ENCODE measurements at places on chromosomes 11 and 22.

DNA sequence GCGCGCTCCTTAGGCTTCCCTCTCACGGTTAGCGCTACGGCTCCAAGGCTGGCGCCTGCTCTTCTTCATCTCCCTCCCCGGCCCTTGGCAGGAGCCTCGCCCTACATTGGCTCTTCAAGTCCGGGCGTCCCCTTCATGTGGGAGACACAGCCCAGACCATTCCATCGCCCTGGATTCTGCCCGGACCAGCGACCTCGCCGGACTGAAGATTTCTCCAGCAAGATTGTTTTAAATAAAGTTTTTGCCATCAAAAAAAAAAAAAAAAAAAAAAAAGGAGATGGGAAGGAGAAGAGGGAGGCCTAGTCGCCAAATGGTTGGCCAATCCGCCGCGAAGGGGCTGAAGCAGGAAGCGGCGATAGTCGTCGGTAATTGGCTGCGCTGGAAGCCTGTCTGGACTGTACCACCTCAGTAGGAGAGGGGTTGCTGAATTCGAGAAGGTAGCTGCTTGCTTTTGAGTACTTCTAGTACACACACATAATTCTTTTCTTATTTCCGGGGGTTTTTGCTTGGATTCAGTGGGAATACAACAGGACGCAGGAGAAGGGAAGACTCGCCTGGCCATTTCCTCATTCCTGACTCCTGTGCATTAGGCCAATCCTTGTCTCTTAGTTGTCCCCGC lies 688 bp upstream of the ZDHHC5 start:
- peak; percentile 97 for DNase-seq

- no peak for DNase-seq
Measured at GRCh38 chr11:61698173-61698948, 18.2 kb downstream of the DAGLA start.

GRCh38 chr11:68643585-68643984 lies 40.8 kb upstream of the GAL start:
- no peak for DNase-seq

GRCh38 chr11:45997599-45997998 lies 75.1 kb downstream of the LARGE2 start:
- DNase-seq, result no peak

- DNase-seq, result no peak
Measured at GRCh38 chr11:92443199-92443598, 218.6 kb downstream of the FAT3 start.

- DNase-seq, result no peak
Measured at GRCh38 chr22:40748388-40749355, 69.4 kb downstream of the MCHR1 start.

DNA sequence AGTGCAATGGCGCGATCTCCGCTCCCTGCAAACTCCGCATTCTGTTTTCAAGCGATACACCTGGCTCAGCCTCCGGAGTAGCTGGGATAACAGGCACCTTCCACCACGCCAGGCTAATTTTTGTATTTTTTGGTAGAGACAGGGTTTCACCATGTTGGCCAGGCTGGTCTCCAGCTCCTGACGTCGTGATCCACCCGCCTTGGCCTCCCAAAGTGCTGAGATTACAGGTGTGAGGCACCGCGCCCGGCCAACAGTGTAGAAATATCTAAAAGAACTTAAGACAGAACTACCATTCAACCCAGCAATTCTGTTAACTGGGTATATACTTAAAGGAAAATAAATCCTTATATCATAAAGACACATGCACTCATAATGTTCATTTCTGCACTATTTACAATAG lies 335.3 kb upstream of the LUZP2 start:
- no peak for DNase-seq

- no peak for DNase-seq
Measured at GRCh38 chr11:4044976-4045646, 49.5 kb upstream of the RRM1 start.

- no peak for DNase-seq
Measured at GRCh38 chr11:18452927-18453326, 2.7 kb upstream of the LDHAL6A start.

DNA sequence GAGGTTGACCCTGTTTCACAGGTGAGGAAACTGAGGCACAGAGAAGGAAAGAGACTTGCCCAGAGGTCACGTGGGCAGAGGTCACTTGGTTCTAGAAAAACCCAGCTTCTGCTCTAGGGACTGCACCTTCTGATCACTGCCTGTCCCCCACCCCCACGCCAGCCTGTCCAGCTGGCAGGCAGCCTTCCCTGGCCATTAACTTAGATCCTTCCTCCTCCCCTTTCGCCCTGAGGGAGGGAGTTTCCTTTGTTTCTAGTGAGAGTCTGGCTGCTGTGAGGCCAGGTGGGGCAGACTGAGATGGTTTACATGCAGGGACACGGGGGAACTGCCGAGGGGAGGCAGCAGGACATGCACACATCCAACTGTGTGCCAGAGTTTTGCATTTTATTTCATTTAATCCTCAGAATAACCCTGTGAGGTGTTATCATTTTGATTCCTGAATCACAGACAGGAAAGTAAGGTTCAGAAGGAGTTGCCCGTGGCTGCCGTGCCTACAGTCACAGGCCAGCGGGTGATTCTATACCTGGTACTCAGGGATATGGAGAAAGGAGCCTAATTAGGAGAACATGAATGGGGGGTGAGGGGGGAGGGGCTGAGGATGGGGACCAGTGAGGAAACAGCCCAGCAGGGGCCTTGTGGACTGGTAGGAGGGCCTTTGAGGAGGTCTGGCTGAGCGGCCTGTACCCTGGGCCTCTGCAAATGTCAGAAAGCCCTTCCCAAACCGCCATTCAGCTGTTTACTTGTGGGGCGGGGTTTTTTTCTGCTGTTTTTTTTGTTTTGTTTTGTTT lies 3.4 kb downstream of the FAM83F start:
- peak; percentile 80 for DNase-seq

DNA sequence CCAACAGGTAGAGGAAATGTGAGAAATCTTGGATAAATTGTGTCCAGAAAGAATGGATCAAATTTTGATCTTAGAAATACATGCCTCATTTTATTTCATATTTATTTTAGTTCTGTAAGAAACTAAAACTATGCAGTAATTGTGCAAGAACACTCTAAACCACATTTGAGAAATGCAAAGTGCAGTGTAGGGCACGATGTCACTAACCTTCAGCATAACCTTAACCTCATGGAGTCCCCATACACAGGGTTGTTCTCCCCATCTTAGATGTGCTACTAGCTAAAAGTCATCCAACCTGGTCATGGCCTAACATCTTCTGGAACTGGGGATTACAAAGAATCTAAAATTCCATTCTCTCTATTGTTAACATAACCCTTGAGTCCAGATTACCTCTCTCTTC lies 48.4 kb upstream of the ARHGAP42 start:
- no peak for DNase-seq

DNA sequence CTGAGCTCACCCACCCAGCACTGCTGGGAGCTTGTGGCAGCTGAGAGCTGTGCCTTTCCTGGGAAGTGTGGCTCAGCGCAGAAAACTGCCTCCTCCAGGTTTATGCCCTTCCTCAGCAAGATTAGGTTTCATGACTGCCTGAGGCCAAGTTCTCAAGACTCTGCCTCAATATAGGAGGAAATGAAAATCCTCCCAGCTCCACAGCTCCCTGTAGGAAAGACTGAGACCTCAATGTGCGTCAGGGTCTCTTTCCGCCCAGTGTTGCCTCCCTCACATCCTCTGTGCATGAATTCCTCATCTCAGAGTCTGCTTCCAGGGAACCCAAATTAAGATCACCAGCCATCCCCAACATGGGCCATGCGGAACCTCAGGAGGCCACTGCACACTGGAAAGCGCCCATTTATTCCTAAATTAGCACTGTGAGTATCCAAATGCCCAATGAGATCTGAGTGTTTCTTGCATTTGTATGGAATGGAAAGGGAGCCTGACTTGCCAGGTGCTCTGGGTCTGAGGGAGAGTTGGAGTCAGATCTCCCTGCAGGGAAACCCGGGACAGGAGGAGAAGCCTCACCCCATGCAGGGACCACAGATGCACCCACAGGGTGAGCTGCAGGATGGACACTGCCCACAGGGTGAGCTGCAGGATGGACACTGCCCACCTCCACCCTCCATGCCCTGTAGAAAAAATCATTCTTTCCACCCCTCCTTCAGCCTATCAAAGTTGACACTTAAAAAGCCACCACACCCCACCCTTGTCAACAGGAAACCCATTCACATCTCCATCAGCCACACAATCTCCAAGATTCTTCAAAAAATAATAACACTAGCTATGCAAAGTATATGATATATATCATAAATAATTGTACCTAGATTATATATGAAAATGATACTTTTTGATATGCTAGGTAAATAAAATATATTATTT lies 97.4 kb upstream of the IGLL5 start:
- no peak for DNase-seq

- DNase-seq, result no peak
Measured at GRCh38 chr11:128516886-128517285, 70.5 kb downstream of the ETS1 start.

DNA sequence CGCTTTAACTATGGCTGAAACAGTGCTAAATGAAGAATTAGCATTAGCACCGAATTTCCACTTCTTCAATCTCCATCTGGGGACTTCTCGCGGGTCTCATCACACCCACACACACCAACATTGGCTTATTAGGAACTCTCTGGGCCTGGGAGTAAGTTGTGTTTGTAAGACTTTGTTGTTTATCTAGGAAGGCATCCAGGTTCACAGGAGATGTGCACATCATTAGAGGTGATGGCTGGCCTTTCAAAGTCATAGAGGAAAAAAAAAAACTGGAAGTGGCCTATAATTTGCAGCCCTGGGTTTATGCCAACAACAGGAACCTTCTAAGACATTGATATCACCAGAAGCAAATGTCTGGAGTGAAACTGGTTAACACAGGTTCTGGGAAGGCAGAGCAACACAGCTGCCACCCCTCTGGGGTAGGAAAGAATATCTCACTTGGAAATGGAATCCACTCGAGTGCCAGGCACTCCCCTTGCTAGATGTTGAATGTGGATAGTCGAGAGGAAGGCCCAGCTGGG lies 84.5 kb downstream of the TRAF6 start:
- DNase-seq, result no peak

DNA sequence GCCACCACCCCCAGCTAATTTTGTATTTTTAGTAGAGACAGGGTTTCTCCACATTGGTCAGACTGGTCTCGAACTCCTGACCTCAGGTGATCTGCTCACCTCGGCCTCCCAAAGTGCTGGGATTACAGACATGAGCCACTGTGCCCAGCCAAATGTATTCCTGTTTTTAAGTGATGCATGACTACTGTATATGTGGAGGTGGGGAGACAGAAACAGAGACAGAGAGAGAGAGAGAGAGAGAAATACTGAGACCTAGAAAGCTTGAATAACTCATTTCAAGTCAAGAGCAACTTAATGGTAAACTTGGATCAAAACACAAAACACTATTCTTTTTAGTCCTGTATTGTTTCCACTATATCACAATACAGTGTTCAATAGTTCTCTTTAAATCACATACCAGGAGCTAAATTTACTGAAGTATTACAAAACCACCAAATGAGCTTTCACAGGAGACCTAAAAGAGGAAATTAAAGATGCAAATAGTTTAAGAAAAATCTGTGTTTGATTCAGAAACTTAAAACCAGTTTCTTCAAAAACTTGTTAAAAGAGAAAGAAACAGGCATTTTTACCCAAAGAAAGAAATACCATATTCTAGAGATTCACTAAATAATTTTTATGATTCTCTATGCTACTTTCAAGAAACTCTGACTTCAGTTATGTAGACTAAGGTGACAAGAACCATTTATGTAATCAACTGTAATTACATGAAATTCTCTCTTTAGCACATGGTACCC lies 188.7 kb downstream of the ETS1 start:
- DNase-seq, result no peak

DNA sequence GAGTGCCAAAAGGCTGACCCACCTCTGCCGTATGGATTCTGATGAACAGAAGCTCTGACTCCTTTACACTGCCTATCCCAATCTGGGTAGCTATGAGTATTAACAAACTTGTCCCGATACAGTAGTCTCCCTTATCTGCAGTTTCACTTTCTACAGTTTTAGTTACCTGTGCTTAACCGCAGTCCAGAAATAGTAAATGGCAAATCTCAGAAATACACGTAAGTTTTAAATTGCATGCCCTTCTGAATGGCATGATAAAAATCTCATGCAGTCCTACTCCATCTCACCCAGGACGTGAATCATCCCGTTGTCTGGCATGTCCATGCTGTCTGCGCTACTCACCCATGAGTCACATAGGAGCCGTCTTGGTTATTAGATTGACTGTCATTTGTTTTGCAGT lies 68.8 kb downstream of the SNX19 start:
- DNase-seq, result no peak

- DNase-seq, result no peak
Measured at GRCh38 chr11:57562596-57562995, 4.9 kb downstream of the UBE2L6 start.

GRCh38 chr22:27149921-27150543 lies 492.6 kb downstream of the MIAT start:
- no peak for DNase-seq

DNA sequence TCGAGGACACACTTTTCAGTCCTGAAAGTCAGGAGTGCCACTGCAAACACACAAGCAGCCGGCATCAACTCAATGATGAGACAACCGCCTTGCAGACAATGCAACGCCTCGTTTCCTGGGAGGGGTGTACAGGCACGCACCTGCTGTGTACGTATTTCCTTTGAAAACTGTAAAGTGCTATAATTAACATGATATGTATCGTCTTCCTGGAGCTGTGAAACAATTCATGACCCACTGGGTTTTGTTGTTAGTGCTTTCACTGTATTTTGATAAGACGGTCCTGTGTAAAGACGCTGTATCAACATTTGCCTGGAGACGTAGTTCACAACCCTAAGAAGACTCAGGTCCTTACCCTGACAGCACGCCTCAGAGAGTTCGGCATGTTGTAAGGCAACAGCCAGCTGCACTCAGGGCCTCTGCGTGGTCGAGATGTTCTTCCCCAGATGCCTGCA lies 105.7 kb upstream of the ANO1 start:
- DNase-seq, result peak; percentile 54

DNA sequence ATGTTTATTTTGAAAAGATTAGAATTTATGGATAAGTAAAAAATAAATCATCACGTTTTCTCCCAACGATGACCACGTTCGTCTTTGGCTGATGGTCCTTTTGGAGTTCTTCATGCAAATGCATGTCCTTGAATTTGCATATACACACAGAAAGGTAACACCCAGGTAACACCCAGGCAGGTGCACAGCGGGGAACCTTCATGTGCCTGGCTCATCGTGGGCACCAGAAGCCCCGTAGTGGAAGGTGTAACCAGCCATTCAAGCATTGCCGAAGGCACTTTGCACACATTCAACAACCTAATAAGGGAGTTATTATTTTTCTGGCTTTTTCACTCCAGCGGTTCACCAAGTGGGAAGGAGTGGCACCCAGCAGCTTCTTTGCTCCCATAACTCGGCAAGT lies 404.6 kb downstream of the TBC1D22A start:
- DNase-seq, result no peak

- no peak for DNase-seq
Measured at GRCh38 chr11:123616505-123617198, 37.8 kb downstream of the SCN3B start.

GRCh38 chr11:17428925-17429324 lies 40.5 kb upstream of the KCNJ11 start:
- no peak for DNase-seq

DNA sequence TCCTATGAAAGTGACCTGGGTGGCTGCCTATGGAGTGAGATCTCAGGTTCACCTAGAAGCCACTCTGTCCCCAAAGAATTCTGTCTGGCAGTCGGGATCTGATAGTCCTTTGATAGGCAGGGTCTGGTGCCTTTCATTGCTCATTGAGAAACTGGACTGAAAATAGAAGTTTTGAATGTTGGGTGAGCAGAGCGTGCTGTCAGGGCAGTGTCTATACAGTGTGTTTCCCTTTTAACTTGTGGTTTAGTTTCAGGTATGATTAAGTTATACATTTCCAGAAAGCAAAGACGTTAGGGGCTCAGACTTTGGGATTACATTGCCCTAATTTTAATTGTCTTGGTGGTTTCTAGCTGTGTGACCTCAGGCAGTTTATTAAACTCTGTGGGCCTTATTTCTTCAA lies 111.3 kb upstream of the PAX6 start:
- DNase-seq, result no peak

All from NCI-H748 treated with DMSO at 0.1 percent for 48 hours (cell line).